ENCODE measurements at places on chromosomes 1 and 21.

DNA sequence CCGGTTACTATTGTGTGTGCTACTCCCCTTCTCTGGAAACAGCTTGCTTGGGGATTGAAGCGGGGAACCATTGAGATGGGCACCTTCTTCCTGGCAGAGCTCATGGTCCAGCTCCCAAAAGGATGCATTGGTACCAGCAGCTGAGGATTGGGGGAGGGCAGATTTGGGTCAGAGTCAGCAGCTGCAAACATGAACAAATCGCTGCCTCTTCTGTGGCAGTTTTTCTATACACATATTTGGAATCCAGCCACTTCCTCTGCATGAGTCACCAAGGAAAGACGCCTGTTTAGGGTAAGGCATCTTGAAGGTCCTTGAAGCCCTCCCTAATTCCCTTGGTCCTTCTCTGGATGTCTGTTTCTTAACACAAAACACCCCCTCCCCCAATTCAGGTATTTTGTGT is 104.7 kb downstream of the DAB1 start:
- no peak for DNase-seq

DNA sequence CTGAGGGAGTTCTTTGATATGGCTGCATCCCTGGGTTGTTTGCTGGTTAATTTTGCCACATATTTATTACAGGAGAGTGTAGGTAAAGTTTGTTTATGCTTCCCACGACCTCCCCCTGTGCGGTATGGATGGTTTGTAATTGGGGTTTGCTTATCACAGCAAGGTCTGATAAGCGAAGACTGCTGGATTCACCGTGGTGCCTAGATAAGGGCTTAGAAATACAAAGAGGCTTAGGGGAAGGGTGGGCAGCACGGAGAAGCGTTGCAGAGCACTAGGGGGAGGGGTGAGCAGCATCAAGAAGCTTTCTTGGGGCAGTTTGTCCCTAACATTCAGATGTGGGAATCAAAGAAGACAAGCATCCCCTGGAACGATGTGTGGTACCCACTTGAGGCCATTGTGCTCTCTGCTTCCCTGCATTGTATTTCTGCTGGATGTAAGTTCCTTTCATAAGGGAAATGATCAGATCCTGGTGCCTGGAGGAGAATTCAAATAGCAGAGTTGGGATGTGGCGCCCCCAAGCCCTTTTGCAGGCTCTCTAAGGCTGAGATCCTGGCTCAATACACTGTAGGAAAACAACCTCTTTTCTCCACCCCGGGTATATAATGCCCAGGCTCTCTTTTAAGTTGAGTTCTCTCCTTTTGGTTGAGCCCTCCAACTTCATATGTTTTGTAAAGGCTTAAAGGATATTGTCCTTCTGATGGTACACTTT is 598.1 kb upstream of the ADGRL4 start:
- no peak for DNase-seq

GRCh38 chr1:201279313-201279712 is 4.0 kb upstream of the PKP1 start:
- no peak for DNase-seq

GRCh38 chr1:7265771-7266371 is 480.6 kb downstream of the CAMTA1 start:
- no peak for DNase-seq

DNA sequence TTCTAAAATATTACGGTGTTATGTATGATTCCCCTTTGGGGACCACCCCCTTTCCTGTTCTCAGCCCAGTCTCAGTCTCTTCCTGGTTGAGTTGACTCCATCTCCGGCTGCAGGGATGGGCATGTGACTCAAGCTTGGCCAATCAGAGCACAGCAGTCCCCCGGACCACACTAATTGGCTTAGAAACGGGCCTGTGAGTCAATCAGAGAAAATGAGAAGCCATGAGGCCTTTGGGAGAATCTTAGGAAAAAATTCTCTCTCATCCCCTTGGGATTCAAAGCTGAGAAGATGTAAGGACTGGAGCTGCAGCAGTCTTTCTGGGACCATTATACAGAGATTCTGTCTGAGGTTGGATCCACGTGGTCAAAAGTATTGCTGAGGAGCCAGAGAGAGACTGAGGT is 10.7 kb upstream of the FHAD1 start:
- no peak for DNase-seq

GRCh38 chr1:236465959-236466303 is 57.9 kb upstream of the LGALS8 start:
- no peak for DNase-seq

GRCh38 chr1:109312246-109312645 is 5.4 kb upstream of the MYBPHL start:
- DNase-seq, result no peak

GRCh38 chr1:192632641-192633532 is 3.1 kb upstream of the RGS13 start:
- DNase-seq, result no peak

- no peak for DNase-seq
Measured at GRCh38 chr1:212582291-212582690, 26.3 kb upstream of the ATF3 start.

DNA sequence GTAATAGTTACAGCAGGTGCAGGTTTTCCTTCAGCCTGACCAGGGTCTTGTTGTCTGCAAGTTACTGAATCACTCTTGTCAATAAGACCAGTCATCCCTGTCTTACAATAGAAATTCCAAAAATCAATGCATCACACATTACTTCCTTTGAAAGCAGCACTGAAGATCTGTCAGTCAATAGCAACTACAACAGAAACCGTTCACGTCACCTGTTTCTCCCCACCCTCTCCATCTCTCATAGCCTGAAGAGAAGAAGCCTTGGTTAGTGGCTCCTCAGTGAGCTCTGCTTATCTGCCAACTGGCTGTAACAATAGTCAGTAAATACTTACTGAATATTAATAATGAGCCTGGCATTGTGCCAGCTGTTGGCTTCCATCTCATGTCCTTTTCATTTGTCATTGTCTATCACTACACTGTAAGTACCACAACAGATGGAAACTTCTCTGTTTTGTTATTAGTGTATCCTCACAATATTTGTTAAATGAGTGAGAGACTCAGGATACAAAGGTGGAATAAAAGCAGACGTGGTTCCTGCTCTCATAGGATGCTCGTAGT is 195.2 kb downstream of the S1PR1 start:
- DNase-seq, result no peak
